Renal cortex interstitium (tissue), 15 donors: ENCODE measurements at places on chromosomes 1 and 21. TPM values are rescaled to one million over a fixed set of nuclear protein-coding genes. Genes with fewer than 3 reads are reported as not detected.

Gene GJA9
- polyA plus RNA-seq = not detected

Gene TMEM201
- polyA plus RNA-seq = 14.3 TPM

Gene APP
- polyA plus RNA-seq = 826 TPM

DNA sequence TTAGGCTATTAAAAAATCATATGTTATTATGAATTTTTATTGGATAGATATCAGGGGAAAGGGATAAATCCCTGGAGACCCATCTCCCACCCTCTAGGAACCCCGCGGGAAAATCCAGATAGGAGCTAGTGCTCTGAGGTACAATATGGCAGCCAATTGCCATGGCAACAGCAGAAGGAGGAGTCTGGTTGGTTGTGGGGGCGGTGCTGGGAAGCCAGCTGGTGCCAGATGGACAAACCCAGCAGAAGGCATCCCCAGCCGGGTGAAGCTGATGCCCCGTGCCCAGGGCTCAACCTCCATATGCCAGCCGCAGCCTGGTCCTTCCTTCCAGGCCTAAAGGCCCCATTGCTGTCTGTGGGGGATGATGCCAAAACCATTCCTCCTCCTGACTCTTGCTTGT lies 38.3 kb downstream of the RHBG start:
- no peak for DNase-seq

GRCh38 chr1:165116171-165116570 lies 240.3 kb downstream of the LMX1A start:
- DNase-seq = no peak
